ENCODE measurements at places on chromosomes 5 and 9.

DNA sequence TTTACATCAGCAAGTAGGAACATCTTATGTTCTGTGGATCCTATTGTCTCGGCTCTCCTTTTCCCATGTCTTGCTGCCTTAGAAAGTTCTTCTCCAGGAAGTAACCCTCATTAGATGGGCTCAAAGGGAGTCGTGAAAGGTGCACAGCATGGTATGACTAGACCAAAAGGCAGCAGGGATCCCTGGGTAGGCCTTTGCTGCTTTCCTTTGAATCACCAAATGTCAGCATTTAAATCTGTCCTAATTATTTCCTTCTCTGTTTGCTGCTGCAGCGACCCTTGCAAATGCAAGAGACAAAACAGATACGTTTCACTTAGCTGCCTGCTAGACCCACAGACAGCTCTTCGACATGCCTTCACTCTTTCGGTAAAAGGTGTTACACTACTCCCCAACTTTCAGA lies 218.4 kb downstream of the ACTL7B start:
- no peak for DNase-seq

GRCh38 chr9:85743275-85744128 lies 1.7 kb upstream of the AGTPBP1 start:
- no peak for DNase-seq

DNA sequence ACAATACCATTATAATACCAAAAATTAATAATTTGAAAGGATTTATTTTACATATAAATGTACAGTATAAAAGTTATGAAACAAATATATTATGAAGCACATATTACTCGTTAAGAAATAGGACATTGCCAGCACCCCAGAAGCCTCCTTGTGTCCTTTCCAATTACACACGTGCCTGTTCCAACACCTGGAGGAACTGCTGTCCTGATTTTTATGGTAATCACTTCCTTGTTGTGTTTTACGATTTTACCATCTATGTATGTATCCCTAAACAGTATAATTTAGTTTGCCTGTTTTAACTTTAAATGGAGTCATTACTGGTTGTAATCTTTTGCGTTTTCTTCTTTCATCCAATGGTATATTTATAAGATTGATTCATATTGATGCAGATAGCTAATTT lies 105.0 kb downstream of the CDC42SE2 start:
- DNase-seq, result no peak

DNA sequence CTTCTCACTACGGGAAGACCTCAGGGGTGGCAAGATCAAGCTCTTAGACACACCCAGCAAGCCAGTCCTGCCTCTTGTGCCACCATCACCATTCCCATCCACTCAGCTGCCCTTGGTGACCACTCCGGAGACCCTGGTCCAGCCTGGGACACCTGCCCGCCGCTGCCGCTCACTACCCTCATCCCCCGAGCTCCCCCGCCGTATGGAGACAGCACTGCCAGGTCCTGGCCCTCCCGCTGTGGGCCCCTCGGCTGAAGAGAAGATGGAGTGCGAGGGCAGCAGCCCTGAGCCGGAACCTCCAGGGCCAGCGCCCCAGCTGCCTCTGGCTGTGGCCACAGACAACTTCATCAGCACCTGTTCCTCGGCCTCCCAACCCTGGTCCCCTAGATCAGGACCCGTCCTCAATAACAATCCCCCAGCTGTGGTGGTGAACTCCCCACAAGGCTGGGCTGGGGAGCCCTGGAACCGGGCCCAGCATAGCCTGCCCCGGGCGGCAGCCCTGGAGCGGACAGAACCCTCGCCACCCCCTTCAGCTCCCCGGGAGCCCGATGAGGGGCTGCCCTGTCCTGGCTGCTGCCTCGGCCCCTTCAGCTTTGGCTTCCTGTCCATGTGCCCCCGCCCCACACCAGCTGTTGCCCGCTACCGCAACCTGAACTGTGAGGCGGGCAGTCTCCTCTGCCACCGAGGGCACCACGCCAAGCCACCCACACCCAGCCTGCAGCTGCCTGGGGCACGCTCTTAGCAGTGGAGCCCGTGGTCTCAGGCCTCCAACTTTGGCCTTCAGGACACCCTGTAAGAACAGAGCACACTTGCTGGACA lies 4.1 kb downstream of the TESK1 start:
- no peak for DNase-seq

Measured in GM12878 (cell line).